Fibroblast of skin of right biceps (primary cell): ENCODE measurements at places on chromosomes 12 and 14.

DNA sequence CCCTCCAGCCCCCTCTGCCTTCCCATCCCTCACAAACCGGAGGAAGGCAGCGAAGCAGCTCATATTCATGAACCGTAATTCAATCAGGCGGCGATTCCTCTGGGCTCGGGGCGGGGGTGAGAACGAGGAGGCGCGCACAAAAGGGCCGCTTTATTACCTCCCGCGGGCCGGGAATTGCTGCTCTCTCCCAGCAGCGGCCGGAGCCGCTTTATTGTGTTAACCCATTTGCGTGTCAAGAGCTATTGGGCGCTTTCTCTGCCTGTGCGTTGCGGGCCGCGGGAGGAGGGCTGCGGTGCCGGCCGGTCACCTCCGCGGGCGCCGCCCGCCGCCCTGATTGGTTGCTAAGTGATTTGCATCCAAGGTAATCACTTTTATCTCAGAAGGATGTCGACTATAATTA, 4.8 kb downstream of the FAM222A start:
- DNase-seq, result no peak

- no peak for DNase-seq
These were observed 6.6 kb upstream of the IKZF4 start for GRCh38 chr12:56014205-56014604.

DNA sequence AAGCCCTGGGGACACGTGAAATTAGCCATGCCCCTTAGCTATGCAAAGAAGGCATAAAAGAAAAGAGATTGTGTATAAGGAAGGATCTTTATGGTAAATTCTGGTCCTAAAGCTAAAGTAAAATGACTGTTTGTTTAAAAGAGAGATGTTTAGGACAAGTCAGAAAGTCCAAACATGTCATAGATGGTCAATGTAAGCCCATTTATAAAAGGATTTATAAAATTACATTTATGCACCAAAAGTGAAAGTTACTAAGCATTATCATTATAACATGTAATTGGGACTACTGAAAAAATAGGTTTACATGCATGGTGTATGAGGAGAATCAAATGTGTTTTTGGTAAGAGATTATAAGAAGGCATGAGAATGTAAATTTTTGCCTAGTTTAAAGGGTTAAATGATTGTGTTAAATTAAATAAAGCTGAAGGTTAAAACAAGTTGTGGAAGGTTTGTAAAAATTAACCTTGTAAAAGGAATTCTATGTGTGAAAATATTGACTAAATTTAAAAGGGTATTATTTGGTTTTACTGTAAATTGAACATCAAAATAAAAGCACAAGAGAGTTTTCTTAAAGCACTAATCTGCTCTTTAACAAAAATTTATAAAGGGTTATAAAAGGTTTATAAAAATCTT, 50.4 kb upstream of the TSPAN8 start:
- no peak for DNase-seq

DNA sequence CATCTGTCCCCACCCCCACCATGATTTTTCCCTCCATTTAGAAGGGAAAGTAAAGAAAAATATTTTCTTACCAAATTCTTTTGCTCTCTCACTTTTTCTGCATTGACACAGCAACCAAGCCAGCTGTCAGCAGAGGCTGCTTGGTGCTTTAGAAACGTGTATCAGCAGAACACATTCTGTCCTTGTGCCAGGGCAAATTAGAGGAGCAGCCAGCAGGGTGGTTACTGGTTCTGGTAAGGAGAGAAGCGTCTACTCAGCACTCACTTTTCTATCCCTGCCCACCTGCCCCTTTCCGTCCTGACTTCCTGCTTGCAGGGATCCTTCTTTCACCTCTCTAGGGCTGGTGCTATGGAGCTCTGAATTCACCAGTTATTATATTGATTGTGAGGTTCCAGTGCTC, 327.5 kb upstream of the PDE3A start:
- DNase-seq, result peak; percentile 12

DNA sequence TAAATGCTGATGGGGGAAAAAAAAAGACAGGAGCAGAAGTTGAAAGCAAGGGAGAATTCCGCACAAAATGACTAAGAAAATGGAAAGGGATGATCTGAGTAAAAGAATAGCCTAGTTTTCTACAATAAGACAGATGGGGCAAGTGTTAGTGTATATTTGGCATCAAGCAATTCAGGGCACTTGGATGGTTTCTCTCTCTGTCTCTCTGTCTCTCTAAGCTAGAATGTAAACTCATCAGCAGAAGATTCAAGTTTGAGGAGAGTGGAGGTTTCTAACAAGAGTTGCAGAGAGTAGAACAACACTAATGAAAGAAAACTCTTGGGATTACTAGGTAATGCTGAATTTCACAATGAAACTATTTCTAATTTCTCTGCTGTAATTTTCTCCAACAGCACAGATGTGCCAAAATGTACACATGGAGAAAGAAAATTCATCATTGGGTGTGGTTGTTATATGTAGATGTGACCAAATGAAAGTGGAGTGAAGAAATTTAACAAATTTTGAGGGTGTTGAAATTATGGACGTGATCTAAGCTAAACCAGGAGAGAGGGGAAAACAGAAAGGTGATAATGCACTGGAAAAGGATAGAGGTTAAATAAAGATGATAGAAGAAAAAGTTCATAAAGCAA, 237.1 kb downstream of the ACSS3 start:
- no peak for DNase-seq

- no peak for DNase-seq
These were observed 44.5 kb downstream of the MAP1LC3B2 start for GRCh38 chr12:116603546-116604177.

DNA sequence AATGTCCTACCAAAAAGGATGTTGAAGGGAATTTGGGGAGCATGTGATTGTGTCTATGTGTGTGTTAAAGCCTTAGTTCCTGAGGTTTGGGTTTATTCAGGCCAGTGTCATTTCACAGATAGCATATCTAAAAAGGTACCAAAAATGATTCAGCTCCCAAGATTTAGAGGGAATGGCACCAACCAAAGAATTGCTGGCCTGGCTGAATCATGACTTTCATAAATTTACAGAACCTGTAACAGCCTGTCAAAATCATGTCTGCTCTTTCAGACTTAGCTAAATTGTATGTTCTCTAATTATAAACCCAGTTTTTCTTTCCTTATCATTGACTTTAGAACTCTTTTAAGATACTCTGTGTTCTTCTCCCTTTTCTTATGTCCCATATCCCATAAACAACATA, 231.5 kb downstream of the NUBPL start:
- no peak for DNase-seq

DNA sequence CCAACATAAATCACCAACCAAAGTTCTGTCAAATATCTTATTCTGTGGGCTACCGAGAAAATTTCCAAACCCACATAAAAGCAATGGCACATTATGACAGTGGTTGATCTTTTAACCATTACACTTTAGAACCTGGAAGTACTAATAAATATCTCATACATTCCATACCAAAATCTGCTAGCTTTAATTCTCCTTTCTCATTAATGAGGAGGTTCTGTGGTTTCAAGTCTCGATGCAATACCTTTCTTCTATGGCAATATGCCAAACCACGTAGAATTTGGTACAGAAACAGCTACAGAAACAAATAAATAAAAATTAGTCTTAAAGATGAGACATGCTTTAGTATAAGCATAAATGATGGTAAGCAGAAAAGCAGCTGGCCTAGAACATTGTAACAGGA, 100.7 kb downstream of the ELK3 start:
- DNase-seq, result peak; percentile 53

DNA sequence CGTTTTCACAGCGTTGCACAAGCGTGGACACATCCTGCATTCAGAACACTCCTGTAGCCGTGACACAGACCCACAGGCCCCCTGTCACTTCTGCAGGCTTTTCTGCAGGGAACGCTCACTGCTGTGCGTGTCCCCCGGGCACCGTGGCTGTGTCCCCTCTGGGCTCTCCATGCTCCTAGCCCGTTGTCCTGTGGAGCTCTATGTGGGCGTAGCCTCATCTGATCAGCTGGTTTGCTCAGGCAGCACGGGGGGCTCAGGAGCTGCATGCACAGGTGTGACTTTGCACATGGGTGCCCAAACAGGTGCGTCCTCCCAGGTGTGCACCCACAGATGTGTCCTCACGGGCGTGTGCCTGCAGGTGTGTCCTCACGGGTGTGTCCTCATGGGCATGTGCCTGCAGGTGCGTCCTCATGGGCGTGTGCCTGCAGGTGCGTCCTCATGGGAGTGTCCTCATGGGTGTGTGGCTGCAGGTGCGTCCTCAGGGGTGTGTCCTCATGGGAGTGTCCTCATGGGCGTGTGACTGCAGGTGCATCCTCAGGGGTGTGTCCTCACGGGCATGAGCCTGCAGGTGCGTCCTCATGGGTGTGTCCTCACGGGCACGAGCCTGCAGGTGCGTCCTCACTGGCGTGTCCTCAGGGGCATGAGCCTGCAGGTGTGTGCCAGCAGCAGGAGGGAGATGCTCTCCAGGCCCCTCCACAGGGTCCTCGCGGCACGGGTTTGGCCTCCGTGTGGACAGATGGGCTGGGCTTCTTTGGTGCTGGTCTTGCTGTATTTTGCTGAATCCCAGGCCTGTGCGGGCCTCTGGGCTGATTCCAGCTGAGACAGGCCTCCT, 17.5 kb downstream of the MTA1 start:
- no peak for DNase-seq

- no peak for DNase-seq
These were observed 466.5 kb downstream of the TMTC2 start for GRCh38 chr12:83153177-83153576.

- peak; percentile 28 for DNase-seq
These were observed 12.1 kb downstream of the TCL1A start for GRCh38 chr14:95701846-95702221.

DNA sequence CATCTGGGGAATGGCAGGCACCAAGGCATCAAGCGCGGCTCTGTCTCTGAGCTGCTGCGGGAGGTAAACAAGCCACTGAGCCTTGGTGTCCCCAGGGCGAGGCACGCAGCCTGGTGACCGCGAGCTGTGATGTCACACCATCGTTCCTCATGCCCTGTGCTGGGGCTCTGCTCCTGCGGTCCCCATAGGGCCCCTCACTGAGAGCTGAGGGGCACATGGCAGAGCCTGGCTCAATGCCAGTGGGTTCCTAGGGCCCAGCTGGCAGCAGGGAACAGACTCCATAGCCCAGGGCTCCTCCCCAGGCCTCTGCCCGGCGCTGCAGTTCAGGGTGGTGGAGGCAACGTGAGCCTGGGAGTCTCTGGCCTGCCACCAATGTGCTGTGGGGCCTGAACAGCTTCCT, 22.6 kb downstream of the CHGA start:
- DNase-seq, result no peak

GRCh38 chr12:15563663-15564062, 225.5 kb downstream of the EPS8 start:
- DNase-seq, result peak; percentile 69
